H9 (cell line): ENCODE measurements at places on chromosomes 4 and X. TPM values are rescaled to one million over a fixed set of nuclear protein-coding genes. Genes with fewer than 3 reads are reported as not detected.
A peak's percentile ranks its signal among the peaks of the same experiment; 100 is the strongest.

The CASK gene
- total RNA-seq, result 44.1 and 51.5 TPM in 2 replicates

The STS gene
- total RNA-seq, result 3.6 and 3.8 TPM in 2 replicates

The SLC10A4 gene
- 1.6 and 1.7 TPM in 2 replicates for total RNA-seq

The CORIN gene
- 0.09 and 0.39 TPM in 2 replicates for total RNA-seq

The ASB5 gene
- total RNA-seq, result not detected in 2 replicates

The MAML3 gene
- 3.9 and 4.1 TPM in 2 replicates for total RNA-seq

The MAGEA1 gene
- total RNA-seq, result not detected in 2 replicates

The GRID2 gene
- 19.4 and 21.8 TPM in 2 replicates for total RNA-seq

The SLC10A7 gene
- total RNA-seq, result 3.4 and 3.9 TPM in 2 replicates

The ADAMTS3 gene
- 0.94 and 1.1 TPM in 2 replicates for total RNA-seq

GRCh38 chr4:153005899-153006381 lies 69.8 kb downstream of the FHDC1 start:
- no peak for DNase-seq

- peak; percentile 45 for DNase-seq
Measured at GRCh38 chr4:153204728-153205648, 745 bp downstream of the TRIM2 start.

GRCh38 chr4:73964862-73965611 lies 16.8 kb downstream of the PF4 start:
- DNase-seq, result peak; percentile 88

- DNase-seq, result no peak
Measured at GRCh38 chrX:65837875-65838549, 170.6 kb downstream of the MSN start.

GRCh38 chr4:151760002-151760401 lies 805 bp downstream of the GATB start:
- DNase-seq, result no peak

GRCh38 chr4:105058177-105058812 lies 88.4 kb upstream of the TET2 start:
- no peak for DNase-seq

DNA sequence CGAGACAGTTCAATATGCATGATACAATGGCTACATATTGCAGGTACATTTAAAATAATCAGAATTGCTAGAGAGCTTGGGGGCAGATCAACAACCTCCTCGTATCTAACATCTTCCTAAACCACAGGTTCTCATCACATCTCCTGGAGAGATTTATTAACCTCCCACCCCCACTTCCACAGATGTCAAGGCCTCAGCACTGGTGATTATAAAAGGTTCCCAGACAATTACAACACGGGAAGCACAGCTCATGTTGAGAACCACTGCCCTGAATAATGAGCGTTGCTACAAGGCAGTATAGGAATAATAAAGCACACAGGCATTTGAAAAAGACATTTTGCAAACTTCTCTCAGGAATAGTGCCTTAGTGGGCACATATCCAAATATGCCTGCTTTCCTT lies 42.8 kb downstream of the ELOVL6 start:
- DNase-seq, result no peak

- DNase-seq, result no peak
Measured at GRCh38 chrX:150704030-150704613, 10.9 kb downstream of the MTMR1 start.

GRCh38 chr4:103591841-103592240 lies 127.9 kb downstream of the TACR3 start:
- no peak for DNase-seq
